Mucosa of gallbladder (tissue), 1 donor: ENCODE measurements at places on chromosomes 1 and 21. TPM values are rescaled to one million over a fixed set of nuclear protein-coding genes. Genes with fewer than 3 reads are reported as not detected.

GRCh38 chr1:229035748-229036082 lies 235.2 kb upstream of the RAB4A start:
- DNase-seq, result no peak

RRP15 gene
- 9.5 TPM for total RNA-seq

DNA sequence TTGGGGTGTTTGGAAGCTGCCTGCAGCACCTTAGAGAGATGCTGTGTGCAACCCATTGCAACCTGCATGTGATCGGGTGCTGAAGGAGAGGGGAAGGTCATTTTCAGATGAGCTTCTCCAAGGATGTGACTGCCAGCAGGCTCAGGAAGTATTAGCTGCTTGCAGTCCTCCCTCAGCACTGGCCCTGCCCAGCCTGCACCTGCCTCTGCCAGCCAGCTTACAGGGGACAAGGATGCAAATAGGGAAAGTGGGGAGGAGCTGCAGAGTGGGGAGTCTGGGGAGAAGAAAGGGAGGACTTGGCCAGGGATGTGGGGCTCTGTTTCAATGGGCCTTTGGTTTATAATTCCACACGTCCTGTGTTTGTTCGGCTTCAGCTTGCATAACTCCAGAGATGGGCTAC lies 254.5 kb downstream of the RRAGC start:
- no peak for DNase-seq

DNA sequence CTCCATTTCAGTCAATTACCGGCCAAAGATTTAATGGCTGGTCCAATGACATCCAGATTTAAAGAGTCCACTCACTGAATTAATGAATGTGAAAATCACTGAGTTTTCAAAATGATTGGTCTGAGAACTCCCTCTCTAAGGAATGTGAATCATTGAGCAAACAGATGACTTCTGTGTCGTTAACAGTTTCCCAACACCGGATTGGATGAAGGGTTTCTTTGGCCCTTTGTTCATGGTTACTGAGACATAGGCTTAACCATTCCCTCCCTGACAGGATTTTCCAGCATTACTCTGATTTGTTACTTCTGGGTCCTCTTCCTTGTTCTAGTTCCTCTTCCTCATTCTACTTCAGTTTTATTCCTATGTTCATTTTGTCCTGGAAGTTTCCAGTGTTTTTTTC lies 1.5 kb upstream of the CLDN17 start:
- DNase-seq, result no peak

REN gene
- not detected for total RNA-seq

DNA sequence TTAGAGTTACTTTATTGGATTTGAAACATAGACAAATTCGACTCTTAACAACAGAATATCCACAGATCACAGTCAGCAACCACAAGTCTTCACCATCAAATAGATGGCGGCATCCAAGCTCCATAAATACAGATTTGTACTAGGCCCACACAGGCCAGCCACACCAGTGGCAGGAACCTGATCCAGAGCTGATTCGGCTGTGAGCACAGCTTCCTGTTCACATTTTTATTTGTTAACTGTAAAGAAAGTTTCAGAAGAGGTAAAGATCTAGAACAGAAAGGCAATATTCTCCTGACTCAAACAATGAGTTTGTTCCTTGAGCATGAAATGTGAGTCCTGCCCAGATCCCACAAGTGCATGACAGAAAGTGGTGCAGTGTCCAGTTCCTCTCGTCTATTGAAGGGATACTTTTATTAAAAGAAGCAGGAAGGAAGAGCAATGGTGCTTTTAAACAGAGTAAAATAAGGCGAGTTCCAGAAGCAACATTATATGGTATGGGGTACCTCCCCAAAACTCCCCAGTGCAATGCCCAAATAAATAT lies 205.8 kb downstream of the SLC45A1 start:
- DNase-seq, result no peak

UCHL5 gene
- total RNA-seq, result 20.7 TPM

- DNase-seq, result no peak
These were observed 59.5 kb downstream of the PTGS2 start for GRCh38 chr1:186620566-186621350.

CNIH3 gene
- 1.5 TPM for total RNA-seq

NT5C1A gene
- 2.9 TPM for total RNA-seq

DNA sequence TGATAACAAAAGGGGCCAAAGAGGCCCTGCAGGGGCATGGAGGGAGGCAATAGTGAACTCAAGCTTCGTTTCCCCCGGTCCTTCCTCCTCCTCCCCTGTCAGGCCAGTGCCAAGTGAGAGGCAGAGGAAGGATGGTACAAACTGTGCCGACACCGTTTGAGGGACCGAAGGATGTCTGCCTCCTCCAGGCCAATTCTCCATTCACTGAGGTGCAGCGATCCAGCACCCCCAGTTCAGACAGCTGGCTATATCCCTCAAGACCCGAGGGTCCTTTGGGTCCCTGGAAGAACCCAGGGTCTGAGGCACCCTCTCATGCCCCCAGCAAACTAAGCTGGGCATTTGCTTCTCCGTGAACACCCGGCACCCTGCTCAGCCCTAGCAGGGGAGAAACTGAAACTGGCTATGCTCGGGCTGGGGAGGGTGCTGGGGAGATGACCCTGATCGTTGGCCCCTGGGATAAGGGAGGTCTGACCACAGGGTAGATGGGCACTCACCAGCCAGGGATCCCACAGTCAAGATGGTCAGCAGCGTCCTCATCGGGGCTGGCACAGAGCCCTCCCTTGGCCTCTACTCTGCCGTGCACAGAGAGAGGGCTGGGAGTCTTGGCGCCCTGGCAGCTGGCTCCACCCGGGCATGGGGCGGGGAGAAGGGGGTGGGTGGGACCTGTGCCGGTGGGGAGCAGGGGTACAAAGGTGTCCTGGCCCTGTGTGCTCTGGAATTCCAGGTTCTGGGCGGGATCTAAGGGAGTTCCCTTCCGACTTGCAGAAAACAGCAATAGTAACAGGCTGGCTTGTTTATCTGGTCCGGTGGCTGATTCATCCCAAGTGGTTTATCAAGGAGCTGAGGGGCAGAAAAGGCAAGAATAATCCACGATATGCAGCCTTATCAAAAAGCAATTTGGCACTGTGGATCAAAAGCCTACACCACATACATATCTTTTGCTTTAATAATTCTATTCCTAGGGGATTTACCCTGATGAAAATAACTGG lies at the start of gene IL22RA1:
TSS of gene IL22RA1 (minus strand) at position 595 of the 989 bp plus-strand sequence. CDS start at position 537, 58 bp downstream.
- peak; percentile 76 for DNase-seq

LCK gene
- total RNA-seq, result 11.5 TPM

AIRE gene
- 0.17 TPM for total RNA-seq

- DNase-seq, result no peak
These were observed 164.2 kb downstream of the RHOU start for GRCh38 chr1:228899421-228899956.

PLA2G2C gene
- total RNA-seq, result not detected

DNA sequence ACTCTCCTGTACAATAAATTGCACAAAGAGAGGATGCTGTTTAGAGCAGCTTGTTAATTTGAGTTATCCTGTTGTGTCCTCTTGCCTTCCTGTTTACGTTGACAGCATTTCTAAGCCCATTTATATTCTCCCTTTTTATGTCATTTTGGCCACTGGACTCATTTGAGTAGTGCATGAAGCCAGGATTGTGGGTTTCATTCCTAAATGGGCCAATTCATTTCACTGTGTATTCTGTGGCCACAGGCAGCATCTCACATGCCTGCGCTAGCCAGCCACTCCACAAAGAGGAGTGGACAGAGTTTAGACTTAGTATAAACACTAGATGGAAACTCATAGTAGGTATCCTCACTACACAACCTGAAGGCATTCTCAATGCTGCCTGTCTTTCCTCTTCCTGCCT lies 73.4 kb downstream of the DTL start:
- DNase-seq, result no peak

ARHGEF11 gene
- 40.5 TPM for total RNA-seq

- DNase-seq, result peak; percentile 65
These were observed 959 bp downstream of the CD58 start for GRCh38 chr1:116569776-116570357.

DNA sequence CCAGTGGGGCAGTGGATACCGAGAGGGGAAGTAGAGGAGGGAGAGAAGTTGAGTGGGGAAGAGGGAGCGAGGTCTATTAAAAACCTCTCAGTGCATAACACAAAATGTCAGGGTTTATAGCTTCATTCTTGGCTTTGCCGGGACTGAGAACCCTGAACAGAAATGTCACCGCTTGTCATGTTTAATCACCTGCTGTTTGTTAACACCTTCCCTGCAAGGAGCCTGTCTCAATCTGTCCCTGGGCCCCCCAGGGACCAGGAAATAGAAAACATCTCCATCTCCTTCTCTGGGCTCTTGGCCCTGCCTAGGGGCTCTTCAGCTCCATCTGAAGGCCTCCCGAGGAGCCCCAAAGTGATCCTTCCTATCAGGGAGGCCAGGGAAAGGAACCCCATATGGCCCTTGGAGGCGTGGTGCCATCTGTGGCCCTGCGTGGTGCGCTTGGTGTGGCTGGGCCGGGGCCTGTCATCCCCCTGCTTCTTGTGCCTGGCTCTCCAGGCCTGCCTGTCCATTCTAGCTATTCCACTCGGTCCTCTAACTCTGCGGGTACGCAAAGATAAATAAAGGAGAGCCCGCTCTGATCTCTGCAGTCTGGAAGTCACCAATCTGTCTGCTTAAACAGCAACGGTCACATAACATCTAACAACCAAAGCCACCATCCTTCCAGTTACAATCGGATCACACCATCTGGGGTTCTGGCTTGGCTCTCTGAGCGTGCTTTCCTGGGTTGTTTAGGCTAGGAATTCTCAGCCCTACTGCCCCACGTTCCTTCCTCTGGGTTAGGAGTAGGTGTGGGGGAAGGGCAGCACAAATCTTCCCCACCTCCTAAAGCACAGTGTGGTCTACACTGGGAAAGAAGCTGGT lies 113.8 kb downstream of the CASZ1 start:
- no peak for DNase-seq

DNA sequence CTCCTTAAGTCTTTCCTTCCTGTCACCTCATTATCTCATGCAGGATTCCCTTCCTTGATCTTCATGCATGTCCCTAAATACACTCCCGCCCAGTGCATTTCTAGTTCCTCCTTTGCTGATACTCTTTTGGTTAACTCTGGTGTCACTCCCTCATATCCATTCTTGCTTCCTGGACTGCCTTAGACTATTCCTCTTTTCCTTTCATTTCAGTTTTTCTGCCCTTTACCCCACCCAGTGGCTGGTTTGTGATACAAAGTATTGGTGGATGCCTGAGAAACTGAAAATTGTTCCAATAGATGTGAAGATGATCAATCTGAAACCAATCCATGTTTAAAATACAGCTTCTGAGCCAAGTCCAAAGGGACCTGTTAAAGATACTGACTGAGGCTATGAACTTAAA lies 553.8 kb upstream of the CAMK1G start:
- DNase-seq, result no peak

AMY2A gene
- 0.98 TPM for total RNA-seq

DNA sequence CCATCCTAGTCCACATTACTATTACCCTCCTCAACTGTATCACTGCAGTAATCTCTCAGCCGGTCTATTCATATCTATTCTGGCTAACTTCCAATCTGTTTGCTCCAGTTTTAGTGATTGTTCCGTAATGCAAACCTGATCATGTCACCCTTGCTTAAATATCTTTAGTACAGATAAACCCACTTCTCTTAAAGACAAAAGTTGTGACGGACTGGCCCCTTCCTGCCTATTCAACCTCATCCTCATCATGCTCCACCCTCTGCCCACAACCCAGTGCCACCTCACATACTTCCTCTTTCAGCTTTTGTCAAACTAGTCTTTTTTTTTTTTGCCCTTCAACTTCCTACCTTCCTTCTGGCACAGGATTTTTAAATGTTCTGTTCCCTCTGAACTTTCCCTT lies 2.8 kb upstream of the C1orf162 start:
- DNase-seq, result peak; percentile 66

SH3BGRL3 gene
- total RNA-seq, result 133 TPM

DNA sequence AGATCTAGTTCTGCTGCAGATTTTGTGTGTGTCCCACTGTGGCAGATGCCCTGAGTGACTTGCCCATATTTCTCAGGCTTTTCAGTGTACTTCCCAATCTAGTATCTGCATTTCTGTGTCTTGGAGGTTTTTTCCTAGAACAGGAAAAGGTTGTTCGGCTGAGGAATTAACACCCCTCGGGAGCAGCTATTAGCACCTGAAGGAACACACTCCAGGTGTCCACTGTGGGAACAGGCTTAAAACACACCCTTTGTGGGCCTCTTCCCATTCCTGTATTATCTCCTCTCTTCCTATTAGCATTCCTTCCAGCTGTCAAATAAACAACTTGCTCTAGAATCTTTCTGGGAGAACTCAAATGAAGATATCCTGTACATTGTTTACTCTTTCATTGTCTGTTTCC lies 178.3 kb downstream of the HMCN1 start:
- no peak for DNase-seq

NUP133 gene
- total RNA-seq, result 30.3 TPM

GRCh38 chr1:40040511-40041465 lies at the start of gene CAP1:
CAP1 (plus strand) TSS chr1:40040729; CDS start chr1:40059347, 18,618 bp downstream.
- peak; percentile 99 for DNase-seq

GRCh38 chr21:41374867-41375533 lies 13.2 kb downstream of the MX2 start:
- DNase-seq, result no peak

DNA sequence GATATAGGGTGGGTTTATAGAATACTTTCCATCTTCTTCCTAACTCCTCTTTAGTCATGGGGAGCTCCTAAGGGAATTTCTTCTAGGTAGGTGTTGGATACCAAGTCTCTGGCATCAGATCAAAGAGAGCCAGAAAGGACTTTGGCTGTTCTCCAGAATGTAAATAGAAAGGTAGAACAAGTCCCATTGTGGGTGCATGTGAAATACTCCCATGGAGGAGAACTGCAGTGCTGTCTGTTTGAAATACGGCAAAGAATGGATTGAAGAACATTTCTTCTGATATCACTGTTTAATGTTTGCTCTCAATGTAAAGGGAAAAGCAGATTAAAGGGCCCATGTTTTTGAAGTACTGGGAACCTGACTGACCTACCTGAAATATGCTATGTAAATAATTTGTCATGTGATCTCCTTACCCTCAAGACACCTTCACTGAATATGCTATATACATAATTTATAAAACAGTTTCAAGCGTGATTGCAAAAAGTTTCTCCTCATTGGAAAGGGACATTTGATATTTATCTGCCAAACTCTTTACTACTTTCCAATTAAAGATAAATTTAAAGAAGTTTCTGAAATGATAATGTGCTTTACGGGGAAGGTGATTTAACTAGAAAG lies 65.9 kb downstream of the LAMC1 start:
- no peak for DNase-seq

GRCh38 chr1:187244623-187245022 lies 415.9 kb downstream of the PLA2G4A start:
- DNase-seq, result peak; percentile 61

DYRK1A gene
- total RNA-seq, result 70.2 TPM

CFAP107 gene
- not detected for total RNA-seq

DNA sequence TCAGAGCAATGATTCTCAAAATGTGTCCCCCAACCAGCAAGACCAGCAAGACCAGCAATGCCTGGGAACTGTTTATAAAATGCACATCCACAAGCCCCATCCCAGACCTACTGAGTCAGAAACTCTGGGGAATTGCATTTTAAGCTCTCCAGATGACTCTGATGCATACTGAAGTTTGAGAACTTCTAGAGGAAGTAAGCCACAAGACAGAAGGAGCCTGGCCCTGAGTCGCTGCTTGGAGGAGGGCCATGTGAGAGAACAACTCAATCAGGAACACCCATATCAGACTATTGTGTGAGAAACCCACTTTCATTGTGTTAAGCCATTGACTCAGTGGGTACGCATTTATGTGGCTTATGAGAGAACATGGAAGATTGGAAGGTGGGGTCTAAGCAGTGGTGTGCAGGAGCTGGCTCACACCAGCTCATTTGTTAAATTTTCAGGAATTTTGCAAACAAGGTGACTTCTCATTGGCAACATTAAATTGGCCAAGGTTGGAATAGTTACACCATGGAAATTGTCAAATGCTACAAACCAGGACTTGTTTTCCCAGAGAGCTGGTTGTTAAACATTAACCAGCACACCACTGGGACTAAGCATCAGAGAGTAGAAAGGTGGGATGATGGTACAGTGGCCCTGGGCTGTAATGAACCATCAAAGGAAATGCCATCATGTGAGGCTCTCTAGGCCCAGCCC lies 38.9 kb downstream of the ATP1A1 start:
- DNase-seq, result no peak
